ENCODE measurements at places on chromosomes 5 and 9.

DNA sequence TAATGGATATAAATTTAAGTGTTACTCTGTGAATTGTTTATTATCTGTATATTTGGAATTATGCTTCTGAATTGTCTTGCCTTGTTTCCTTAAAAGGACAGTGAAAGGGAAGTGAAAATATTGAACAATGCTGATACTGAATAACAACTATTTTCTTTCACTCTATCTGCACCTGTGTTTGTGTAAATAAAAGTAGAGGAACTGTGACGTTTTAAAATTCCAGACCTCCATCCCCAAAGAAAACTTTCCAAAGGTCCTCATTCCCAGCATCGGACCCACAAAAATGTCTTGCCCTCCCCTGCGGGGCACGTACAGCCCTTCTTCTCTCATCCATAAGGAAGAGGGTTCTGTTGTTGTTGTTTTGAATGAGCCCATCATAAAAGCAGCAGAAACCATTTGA is 100.0 kb downstream of the NLN start:
- DNase-seq = no peak

- no peak for DNase-seq
Measured at GRCh38 chr9:69466151-69466550, 141.1 kb downstream of the ENTREP1 start.

- no peak for DNase-seq
Measured at GRCh38 chr9:71791875-71792274, 23.6 kb upstream of the CEMIP2 start.

GRCh38 chr9:81682797-81683196 is 6.5 kb downstream of the TLE1 start:
- no peak for DNase-seq

- no peak for DNase-seq
Measured at GRCh38 chr5:128649192-128649591, 111.1 kb upstream of the FBN2 start.

DNA sequence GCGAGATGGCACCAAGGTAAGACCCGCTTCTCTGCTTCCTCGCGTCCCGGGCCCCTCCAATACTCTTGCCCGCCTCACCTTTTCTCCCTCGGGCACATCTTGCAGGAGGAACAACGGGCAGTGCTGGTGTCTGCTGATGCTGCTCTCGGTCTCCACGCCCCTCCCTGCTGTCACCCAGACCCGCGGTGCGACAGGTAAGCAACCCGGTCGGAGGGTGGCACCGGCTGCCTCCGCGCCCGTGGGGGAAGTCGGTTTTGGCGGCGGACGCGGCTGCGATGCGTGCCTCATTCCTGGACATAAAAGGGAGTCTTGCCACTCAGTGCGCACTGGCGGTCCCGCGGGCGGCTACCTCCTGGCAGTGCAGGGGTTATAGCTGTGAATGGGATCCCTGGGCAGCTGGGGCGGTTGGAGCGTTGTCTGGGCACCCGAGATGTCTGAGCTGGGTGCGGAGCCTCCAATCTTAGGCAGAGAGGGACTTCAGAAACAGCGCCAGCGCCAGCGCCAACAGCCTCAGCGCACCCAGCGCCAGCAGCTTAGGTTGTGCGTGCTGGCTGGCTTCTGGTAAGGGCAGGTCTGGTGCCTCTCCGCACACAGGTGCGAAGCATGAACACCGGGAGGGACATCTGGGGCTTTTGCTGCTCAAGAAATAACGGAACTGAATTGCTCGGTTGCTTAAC is 488 bp downstream of the COL15A1 start:
- DNase-seq = no peak

DNA sequence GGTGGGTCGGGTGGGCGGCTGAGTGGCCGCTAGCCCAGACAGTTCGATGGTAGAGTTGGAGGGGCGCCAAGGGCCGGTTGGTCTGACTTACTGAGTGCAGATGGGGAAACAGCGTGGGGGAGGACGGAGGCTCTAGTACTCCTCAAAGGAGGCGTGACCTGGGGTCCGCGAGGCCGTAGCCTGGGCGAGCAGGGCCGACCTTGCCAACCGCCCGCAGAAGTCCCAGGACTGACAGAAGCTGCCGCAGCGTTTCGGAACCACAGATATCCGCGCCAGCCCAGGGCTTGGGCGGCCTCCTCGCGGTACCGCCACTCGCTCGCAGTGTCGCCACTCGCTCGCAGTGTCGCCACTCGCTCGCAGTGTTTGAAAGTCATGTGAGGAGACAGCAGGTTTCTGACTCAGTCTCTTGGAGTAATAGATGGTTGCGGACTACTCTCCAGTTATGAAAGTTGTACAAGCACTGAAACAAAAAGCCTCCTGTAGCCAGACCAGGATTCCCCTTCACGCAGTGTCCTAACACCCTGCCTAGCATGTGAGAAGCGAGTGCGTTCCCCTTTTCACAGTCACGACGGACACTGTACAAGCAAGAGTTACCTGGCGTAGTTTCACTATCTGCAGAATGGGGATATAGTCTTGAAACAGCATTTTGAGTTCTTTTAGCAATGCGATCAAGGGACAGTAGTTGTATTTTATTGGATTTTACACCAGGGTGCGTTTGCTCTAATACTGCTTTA is 674 bp downstream of the TMEM38B start:
- DNase-seq = peak; percentile 35

DNA sequence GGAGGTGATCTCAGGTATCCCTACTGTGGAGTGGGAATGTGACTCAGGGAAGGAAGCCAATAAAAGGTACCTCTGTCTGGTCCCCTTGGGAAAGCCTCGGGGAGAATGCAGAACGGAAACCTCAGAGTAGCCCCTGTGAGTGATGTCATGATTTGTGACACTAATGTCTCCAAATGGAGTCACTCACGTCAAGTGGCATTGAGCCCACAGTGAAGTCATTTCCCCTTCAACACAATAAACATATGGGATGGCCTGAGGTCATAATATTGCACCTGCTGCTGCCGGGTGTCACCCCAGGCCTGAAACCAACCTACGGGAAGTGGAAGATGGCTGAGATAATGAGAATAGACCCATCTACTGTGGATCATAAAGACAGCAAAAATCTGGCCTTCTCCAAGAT is 75.9 kb upstream of the GOLM1 start:
- peak; percentile 19 for DNase-seq

GRCh38 chr9:82890865-82891264 is 172.1 kb downstream of the RASEF start:
- no peak for DNase-seq

GRCh38 chr9:110208031-110208430 is at the start of gene C9orf152:
TSS of gene C9orf152 (minus strand) at chr9:110208159. CDS start at chr9:110207579, 580 bp downstream.
- no peak for DNase-seq

DNA sequence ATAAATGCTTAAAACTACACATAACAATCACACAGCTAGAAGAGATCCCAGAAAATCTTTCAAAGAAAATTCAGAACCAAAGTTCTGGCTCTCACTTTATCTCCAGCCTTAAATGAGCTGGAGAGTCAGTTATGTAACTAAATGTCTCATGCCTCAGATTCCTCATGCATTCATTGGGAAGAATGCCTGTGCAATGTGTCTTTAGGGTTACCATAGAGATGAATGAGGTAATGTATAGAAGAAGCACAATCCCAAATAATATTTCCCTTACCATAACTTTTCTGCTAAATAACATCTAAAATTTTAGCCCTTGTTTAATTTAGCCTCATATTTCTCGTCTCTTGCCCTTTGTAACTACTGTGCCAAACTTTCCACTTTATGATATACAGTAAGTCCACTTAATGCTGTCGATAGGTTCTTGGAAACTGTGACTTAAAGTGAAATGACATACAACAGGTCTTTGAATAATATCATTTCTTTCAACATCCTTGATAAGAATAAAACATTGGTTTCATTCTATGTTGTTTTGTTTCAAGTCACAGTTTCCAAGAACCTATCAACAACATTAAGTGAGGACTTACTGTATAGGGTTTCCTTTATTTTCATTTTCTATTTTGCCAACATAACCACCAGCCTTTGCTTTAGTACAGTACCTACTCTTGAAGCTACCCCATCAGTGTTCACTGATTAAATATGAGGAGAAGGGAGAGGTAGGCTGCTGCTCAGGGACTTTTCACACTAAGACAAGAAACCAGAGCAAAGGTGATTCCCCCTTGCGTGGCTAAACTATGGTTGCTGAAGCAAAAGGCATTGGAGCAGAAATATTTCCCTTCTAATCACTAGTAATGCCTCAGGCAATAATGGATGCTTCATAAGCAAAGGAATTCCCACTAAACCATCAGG is 295.7 kb upstream of the PTGER4 start:
- DNase-seq = no peak

DNA sequence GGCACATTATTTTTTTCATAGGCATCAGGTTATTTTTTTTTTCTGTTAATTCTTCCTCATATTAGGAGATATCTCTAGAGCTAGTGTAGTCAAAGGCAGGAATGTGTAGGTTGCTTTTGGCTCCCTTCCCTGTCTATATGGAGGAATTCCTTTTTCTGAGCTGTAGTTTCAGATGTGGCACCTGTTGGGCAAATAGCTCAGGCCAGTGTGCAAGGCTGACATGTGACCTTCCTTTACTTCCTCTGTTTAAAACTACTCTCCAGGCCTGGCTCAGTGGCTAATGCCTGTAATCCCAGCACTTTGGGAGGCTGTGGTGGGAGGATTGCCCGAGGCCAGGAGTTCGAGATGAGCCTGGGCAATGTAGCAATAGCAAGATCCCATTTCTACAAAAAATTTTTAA is 40.5 kb upstream of the KIAA1958 start:
- no peak for DNase-seq

GRCh38 chr5:172556262-172556661 is 84.8 kb upstream of the NEURL1B start:
- DNase-seq = no peak

DNA sequence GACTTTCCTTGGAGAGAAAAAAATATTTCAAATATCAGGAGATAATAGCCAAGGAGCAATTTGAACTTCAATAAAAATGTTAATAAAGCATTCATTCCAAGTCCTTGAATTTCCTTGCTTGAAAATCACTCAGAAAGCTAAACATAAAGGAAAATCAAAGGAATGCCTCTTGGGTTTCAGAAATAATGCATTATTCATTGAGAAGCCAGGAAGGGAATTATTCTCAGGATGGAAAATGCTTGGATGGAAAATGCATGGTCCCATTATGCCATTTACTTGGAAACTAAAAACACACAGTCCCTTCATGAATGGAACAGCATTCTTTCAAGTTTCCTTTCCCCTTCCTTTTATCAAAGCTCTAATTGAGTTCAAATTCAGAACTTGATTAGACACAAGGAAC is 160.9 kb downstream of the LPAR1 start:
- no peak for DNase-seq

All from NCI-H1092 (cell line).